ENCODE measurements at places on chromosomes 11 and 22. TPM values are rescaled to one million over a fixed set of nuclear protein-coding genes. Genes with fewer than 3 reads are reported as not detected.

DNA sequence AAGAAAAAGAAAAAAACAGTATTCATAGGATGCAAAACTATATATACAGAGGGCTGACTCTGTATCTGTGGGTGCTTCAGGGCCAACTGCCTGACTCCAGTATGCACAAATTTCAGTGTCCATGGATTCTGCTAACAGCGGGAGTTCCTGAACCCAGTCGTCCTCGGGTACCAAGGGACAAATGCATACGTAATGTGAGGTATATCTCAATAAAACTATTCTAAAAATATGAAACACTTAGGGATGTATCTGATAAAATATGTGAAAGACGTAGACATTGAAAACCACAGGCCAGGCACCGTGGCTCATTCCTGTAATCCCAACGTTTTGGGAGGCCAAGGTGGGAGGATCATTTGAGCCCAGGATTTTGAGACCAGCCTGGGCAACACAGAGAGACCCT lies 13.9 kb upstream of the COMT start:
- DNase-seq = no peak

DNA sequence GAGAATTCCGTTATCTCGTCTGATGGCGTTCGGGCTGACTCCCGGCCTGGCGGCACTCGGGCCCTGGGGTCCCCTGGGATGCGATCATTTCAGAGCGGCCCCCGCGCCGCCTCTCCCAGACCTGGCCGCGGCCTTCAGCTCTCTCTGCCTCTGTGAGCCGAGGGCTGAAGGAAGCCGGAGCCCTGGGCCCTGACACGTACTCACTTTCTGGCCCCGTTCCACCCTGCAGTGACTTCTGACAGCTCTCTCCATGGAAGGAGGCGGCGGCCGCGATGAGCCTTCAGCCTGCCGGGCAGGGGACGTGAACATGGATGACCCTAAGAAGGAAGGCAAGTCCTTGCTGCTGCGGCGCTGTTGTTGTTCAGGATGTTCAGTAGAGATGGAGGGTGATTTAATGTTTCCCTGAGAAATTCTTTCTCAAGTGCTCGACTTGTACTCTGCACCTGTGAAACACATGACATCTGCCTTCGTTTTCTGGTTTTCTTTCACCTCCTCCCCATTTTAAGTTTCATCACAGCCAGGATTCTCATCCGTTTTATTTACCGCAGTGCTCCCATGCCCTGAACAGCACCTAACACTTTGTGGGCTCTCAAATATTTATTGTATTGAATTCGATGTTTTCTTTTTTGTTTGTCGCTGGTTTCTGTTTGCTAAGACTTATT lies 612 bp downstream of the GTSE1 start:
- no peak for DNase-seq

DNA sequence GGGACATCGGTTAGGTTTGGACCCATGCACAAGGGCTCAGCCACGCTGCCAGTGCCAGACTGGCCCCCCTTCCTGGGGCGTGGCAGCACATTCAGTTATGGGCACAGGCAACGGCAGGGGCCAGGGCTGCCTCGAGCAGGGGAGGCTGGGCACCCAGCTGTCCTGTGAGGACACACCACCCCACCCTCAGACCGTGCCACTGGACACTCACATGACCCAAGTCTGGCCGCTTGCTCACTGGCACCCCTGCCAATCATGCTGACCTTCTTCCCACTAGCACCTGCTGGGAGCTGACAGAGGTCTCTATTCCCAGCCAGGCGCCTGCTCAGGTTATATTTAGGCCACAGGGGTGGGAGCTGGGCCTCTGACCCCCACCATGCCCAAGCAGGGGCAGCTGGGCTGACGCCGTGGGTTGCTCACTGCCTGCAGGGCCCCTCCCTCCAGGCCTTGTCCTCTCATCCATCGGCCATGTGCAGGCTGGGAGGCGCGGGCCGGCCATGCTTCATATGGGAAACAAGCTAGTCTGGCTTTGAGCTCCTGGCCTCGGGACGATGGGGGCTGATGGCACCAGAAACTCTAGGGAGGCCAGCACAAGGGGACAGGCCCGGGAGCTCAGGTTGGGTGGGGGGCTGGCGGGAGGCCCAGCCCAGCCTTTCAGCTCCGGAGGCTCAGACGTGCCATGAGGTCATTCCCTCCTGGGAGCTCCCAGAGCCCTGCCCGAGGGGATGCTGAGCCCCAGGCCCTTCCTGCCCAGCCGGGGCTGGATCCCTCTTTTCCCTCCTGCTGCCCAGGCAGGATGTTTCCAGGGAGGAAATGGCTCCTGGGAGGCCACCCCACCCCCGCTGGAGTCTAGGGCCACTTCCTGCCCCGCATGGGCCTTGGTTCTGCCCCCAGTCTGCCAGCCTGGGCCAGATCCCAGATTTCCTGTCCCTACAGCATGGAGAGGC lies 15.2 kb upstream of the TBX1 start:
- DNase-seq = no peak

- no peak for DNase-seq
Measured at GRCh38 chr11:118434123-118434552, 2.2 kb upstream of the KMT2A start.

GRCh38 chr11:65563601-65564000 lies 5.4 kb upstream of the LTBP3 start:
- no peak for DNase-seq

Gene TNNI2
- not detected for total RNA-seq

Gene CFAP300
- total RNA-seq = 0.72 TPM
